ENCODE measurements at places on chromosomes 11 and 22.

DNA sequence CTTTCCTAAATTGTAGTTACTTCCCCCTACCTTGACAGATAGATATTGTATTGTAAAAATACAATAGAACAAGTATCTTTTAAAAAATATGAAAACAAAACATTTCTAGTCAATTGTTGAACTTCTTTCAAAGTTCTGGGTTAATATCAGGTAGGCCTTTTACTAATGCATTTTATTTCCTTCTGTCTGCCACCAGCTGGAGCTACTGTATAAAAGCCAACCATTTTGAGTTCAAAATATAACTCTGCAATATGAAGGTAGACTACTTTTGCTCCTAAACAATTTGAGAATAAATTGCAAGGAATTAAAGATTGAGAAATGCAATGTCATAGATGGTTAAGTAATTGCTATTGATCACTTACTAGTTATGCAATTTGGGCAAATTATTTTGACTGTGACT is 22.1 kb upstream of the LIN7C start:
- DNase-seq: no peak

DNA sequence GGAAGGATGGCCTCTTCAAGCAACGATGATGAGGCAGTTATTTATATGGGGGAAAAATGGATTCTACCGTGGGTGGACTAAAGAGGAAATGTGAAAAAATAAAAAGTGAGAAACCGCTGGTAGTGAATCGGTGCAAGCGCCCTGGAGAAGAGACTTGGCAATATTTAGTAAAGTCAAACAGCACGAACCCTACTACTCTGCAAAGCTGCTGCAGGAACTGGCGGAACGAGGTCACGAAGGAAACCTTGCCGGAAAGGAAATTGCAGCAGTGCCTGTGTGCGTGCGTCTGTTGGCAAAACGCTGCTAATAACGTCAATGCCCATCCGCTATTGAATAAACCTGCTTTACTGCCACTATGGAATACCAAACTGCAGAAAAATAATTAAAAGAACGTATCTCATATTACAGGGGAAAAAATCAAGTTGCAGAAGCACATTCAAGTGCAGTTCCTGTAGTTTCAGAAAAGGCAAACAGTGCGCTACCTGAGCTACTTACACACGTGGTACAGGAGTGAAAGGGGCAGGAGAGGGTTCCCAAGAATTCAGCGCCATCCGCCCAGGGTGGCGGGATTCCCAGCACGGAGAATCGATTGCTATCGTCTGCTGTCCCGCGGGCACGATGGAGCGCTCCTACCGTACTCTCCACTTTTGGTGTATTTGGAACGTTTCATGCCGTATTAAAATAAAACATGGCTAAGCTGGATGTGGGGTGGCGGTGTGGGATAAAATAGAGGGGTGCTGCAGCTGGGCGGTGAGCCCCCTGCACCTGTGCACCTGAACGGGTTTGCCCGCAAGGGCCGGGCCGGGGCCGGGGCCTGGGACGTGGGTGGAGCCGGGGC is 585 bp upstream of the NADSYN1 start:
- no peak for DNase-seq

DNA sequence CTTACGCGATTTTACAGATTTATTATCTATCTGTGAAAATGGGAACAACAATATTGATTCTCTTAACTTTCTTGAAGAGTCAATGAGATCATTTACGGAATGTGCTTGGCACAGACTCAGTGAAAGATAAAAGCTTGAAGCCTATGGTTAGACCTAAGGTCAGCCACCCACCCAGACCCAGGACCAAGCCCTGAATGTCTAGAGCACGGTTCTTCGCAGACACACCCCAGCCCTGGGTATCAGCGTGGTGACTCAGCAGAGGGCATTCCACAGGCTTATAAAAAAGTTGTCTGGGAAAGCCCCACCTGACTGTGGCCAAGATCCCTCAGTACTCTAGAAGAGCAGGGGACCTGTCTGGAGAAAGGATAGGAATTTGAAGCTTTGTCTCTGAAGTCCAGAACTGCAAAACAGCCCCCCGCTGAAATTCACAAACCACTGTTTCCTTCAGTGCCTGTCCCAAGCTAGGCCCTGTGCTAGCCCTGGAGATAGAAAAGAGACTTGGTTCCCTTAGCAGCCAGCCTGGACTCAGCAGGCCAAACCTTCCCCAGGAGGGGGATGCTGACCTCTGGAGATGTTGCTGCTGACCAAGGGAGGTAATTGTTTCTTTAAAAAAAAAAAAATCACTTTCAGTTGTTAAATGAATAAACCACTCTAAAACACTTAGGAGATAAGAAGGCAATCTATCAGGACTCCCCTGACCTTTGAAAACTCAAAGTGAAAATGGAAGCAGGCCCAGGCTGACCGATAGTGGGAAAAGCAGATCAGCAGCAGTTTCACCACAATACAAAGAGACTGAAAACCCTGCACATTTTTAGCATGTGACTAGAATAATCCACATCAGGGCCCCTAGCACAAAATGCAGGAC is 114.0 kb downstream of the ABTB2 start:
- no peak for DNase-seq

DNA sequence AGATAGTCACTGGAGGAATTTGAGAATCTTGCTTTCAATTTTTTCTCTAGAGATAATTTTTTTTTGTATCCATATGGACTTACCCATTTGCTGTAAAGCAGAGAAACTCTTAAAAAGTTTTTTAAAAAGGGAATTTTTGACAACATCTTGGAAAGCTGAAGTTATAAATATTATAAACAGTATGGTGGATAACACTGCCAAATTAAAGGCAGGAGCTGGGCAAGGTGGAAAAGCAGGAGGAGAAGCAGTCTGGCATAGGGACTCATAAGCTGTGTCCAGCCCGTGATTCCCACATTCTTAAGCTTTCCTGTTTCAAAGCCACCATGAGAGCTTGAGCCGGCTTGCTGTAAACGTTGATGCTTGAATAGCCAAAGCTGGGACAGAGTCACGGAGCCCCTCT is 149.5 kb downstream of the NAV2 start:
- no peak for DNase-seq

DNA sequence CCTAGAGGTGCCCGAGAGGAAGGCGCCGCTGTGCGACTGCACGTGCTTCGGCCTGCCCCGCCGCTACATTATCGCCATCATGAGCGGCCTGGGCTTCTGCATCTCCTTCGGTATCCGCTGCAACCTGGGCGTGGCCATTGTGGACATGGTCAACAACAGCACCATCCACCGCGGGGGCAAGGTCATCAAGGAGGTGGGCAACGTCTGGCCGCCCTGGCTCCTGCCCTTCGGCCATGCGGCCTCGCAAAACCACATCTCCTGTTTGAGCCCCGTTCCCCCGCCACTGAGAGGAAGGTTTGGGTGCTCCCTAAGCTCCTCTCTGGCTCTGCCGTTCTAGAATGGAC is 3.4 kb downstream of the SLC17A6 start:
- no peak for DNase-seq

GRCh38 chr11:1180171-1180570 is 22.4 kb downstream of the MUC5AC start:
- no peak for DNase-seq

DNA sequence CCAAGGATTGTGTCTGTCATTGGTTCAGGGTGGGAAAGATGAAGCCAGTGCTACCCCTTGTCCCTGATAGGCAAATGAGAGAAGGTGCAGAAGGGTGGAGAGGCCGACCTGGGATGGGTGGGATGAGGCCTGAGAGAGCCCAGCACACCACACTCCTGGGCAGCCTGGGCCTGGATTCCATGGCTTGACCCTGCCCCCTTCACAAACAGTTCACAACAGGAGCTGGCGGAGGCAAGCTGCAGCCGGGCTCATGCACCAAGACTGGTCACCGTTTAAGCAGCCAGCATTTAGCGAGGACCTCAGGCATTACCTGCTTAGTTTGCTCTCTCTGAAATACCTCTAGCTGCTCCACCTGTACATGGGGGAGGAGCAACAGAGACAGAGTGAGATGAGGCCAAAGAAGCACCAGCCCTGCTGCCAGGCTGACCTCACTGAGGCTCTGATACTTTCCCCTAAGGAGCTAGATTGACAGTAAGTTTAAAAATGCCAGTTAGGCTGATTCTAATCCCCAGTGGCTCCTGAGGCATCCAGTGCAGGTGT is 13.5 kb downstream of the IL18BP start:
- no peak for DNase-seq

GRCh38 chr11:31262761-31263160 is 106.8 kb downstream of the DCDC1 start:
- no peak for DNase-seq

DNA sequence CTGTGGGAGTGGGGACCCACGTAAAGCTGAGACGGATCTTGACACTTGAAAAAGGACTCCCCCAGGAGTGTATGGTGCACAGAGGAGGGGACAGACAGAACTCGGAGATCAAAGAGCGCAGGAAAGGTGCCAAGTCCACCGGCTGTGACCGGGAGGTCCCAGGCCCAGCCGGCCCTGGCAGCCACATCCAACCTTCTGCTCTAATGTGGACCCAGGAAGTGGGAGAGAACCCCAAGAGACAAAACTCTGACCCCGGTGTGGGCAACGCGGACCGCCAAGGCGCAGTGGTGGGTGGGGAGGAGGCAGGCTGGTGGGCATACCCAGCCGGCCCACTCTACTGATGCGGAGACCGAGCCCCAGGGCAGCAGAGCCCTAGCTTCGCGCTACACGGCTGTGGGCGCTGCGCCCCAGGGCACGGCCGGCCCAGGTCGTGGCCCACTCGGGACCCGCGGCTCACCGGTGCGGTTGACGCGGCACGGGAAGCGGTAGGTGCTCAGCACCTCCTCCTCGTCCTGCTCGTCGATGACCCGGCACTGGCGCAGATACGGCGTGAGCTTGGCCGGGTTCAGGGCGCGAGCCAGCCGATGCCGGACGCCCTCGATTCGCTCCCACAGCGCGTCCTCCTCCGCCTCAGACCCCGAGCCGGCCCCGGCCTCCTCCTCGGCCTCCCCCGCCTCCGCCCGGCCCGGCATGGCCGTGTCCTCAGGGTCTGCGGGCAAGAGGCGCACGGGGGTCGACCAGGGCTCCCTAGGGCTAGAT is 527 bp downstream of the CARD10 start:
- DNase-seq: no peak

DNA sequence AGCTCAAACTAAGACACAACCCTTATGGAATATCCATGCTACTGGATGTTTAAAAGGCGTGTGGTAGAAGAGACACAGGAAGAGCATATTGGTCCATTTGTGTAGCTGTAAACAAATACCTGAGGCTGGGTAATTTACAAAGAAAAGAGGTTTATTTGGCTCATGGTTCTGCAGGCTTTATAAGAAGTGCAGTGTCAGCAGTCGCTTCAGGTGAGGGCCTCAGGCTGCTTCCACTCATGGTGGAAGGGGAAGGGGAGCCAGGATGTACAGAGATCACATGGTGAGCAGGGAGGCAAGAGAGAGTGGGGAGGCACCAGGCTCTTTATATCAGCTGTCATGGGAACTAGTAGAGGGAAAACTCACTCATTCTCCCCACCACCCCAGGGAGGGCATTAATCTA is 31.8 kb upstream of the CSNK2A3 start:
- no peak for DNase-seq

GRCh38 chr22:46327691-46328465 is 7.6 kb upstream of the TRMU start:
- DNase-seq: no peak

GRCh38 chr11:128711136-128711535 is 17.3 kb downstream of the FLI1 start:
- no peak for DNase-seq

- no peak for DNase-seq
These were observed 2268.7 kb downstream of the LRRC4C start for GRCh38 chr11:39190751-39191150.

- no peak for DNase-seq
These were observed 777.0 kb downstream of the NTM start for GRCh38 chr11:132147464-132147863.

DNA sequence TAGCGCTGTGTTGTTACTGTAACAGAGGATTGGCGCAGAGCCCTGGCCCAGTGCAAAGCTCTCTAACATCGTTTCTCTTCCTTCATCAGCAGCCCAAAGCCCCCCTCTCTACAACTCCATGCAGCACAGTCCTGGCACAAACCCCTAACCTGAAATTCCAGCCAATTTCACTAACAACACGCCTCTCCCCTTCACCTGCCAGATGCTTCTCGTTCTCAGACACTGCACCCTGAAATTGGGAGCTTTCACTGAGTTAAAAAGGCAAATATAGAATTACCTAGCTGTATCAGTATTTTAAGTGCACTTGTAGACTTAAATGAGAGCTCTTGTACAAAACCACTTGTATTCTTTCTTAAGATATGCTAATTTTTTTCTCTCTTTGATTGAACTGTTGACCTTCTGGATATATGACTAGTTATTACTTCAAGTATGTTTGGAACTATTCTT is 16.3 kb downstream of the GRAP2 start:
- no peak for DNase-seq

- DNase-seq: no peak
These were observed 7.8 kb downstream of the SIPA1 start for GRCh38 chr11:65645710-65646109.

DNA sequence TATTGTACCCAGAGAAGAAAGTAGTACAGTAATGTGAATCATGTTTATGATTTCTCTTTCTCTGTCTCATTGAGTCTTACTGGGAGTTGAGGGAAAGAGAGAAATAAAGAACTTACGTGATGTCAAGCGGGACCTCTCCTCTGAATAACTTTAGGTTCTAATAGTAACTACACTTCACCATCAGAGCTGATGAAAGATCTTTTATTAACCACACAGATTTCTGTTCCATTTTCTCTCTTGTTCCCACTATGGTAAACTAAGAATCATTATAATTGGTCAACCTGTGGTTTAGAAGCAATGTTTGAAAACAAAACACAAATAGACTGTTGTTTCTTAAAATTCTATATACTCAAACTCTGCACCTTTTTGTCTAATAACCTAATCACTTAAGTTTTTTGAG is 142.3 kb downstream of the ELP4 start:
- no peak for DNase-seq

GRCh38 chr22:50085211-50085972 is at the start of gene MLC1:
MLC1 (minus strand) TSS chr22:50085426; CDS start chr22:50084902, 524 bp downstream.
- no peak for DNase-seq

GRCh38 chr11:43223026-43223425 is 88.8 kb upstream of the API5 start:
- DNase-seq: no peak

DNA sequence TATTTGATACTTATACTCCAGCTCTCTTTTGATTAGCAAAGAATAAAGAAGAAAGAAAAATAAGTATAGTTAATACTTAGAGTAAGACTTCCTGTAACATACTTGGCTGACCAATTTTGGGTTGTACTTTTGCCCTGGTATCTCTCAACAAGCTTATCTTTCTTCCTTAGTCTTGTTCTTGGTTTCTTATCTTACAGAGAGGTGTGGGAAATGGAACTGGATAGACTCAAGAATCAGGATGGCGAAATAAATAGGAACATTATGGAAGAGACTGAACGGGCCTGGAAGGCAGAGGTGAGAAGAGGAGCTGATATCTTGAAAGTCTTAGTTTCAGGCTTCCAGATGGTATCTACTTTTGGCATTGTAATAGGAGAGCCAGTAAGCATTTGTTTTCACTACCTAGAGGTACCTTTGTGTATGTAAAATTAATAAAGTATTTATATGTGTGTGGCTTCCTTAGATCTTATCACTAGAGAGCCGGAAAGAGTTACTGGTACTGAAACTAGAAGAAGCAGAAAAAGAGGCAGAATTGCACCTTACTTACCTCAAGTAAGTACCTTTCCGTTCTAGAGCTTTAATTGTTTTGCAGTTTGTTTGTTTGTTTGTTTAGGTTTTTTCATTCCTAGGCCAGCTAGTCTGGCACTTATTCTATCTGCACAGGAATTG is 11.3 kb upstream of the BACE1-AS start:
- DNase-seq: no peak
